Mammary microvascular endothelial cell (primary cell): ENCODE measurements at places on chromosomes 6 and 20. TPM values are rescaled to one million over a fixed set of nuclear protein-coding genes. Genes with fewer than 3 reads are reported as not detected.

The RNF146 gene
- total RNA-seq, result 24.1 TPM in 2 replicates

The AVP gene
- total RNA-seq, result not detected in 2 replicates

The RWDD2A gene
- total RNA-seq, result 3.0 and 4.2 TPM in 2 replicates

The SOX18 gene
- total RNA-seq, result 19.4 and 25.2 TPM in 2 replicates

The CCN6 gene
- not detected in 2 replicates for total RNA-seq

The IPCEF1 gene
- 0.20 and 0.34 TPM in 2 replicates for total RNA-seq
